PC-3 (cell line): ENCODE measurements at places on chromosomes 12 and 14. TPM values are rescaled to one million over a fixed set of nuclear protein-coding genes. Genes with fewer than 3 reads are reported as not detected.

The ADAMTS20 gene
- 1.0 and 1.6 TPM in 2 replicates for total RNA-seq

The PLBD1 gene
- 0.87 and 1.5 TPM in 2 replicates for total RNA-seq

The VPS33A gene
- total RNA-seq = 22.2 and 40.8 TPM in 2 replicates

DNA sequence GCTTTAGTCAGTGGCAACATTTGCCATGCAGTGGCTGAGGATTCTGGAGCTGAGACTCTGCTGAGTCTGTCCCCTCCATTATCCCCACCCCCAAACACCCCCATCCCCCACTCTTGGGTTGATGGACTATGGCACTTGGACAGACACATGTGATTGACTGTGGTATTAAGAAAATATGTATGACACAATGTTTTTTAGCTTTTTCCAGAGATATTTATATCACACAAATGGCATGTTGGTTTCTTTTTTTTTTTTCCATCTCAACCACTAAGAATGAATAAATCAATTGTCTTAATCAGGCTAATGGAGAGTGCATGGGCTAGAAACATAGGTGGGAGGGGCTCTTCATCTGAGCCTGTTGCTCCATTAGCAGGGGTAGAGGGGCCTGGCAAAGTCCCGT, 30.7 kb upstream of the MAP1LC3B2 start:
- DNase-seq = peak; percentile 35
- peak overlapping the region; percentile 96 for H3K27ac ChIP-seq
- no peaks in the 10 kb centered on the region for H3K27me3 ChIP-seq
- no peaks in the 10 kb centered on the region; the same call in 1 of the 2 replicates for H3K36me3 ChIP-seq
- H3K4me3 ChIP-seq = peak overlapping the region; percentile 34; the same call in 1 of the 2 replicates

- no peaks in the 10 kb centered on the region for H3K36me3 ChIP-seq
- H3K4me3 ChIP-seq = no peak overlapping the region
- H3K4me1 ChIP-seq = no peaks in the 10 kb centered on the region
- no peaks in the 10 kb centered on the region for H3K27me3 ChIP-seq
Measured at GRCh38 chr14:56650979-56651378, 71.4 kb downstream of the TMEM260 start.

DNA sequence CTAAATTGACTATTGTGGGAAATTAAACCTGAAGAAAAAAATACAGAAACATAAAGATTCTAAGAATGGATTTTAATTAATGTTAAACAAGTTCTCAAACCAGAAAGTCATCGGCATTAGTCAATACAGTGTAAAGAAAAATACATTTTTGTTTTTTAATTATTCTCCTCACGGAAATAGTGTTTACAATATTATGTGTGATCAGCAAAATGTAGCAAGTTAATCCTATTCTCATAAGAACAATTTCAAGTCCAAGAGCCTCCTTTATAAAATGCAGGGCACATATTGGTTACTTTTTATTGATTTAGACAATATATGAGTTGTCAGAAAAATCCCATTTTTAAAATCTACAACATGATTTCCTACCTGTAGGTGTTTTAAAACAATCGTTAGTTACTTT, 158.0 kb upstream of the MGAT4C start:
- H3K36me3 ChIP-seq = no peaks in the 10 kb centered on the region
- no peaks in the 10 kb centered on the region for H3K4me1 ChIP-seq
- no peak overlapping the region for H3K27ac ChIP-seq

DNA sequence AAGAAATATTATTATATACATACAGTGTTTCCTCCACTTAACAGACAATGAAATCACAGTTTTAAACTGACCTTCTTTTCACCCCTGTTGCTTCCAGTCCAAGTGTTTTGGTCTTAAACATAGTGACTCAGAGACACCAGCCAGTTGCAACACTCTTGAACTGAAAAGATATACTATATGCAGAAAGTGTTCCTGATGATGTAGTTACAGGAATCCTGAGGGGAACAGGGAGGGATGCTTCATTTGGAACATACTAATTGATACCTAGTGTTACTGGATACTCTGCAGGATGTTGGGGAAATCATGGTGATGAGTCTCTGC, 420.8 kb downstream of the CCDC91 start:
- H3K27ac ChIP-seq = peak overlapping the region; percentile 65
- peak; percentile 91 for DNase-seq
- no peak overlapping the region for H3K4me3 ChIP-seq
- no peaks in the 10 kb centered on the region for H3K36me3 ChIP-seq

DNA sequence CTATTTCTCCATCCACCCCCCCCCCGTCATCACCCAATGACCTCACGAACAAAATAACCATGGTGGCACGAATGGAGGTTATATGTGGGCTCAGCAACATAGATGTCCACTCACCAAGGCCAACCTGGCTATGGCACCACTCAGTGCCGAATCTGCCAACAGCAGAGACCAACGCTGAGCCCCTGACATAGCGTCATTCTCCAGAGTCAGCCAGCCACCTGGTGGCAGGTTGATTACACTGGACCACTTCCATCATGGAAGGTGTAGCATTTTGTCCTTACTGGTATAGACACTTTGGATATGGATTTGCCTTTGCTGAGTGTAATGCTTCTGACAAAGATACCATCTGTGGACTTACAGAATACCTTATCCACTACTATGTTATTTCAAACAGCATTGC, 24.2 kb upstream of the DYRK2 start:
- H3K4me3 ChIP-seq = no peak overlapping the region
- H3K4me1 ChIP-seq = no peaks in the 10 kb centered on the region
- H3K27ac ChIP-seq = no peak overlapping the region
- H3K36me3 ChIP-seq = no peaks in the 10 kb centered on the region
- no peak for DNase-seq
- H3K27me3 ChIP-seq = no peaks in the 10 kb centered on the region

The TAS2R7 gene
- not detected in 2 replicates for total RNA-seq

DNA sequence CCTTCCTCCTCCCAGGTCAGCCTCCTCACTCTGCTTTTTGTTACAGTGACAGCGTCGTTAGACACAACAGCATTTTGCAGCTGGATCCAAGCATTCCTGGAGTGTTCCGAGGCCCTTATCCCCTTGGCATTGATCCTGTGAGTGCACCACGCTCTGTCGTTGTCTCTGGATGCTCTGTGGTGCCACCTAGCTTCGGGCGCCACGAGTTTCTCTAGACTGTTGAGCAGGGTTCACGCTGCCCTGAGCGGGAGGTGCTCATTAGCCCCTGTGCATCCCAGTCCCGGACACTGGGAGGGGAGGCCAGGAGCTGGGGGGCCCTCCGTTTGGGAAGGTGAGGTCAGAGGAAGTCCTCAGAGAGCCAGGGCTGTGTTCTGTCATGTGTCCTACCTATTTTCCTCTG, 17.3 kb upstream of the DNAH10 start:
- no peaks in the 10 kb centered on the region for H3K27me3 ChIP-seq
- H3K36me3 ChIP-seq = peaks cover 22% of the 10 kb centered on the region; the same call in 1 of the 2 replicates
- no peak overlapping the region for H3K27ac ChIP-seq
- DNase-seq = peak; percentile 34
- no peak overlapping the region for H3K4me3 ChIP-seq

DNA sequence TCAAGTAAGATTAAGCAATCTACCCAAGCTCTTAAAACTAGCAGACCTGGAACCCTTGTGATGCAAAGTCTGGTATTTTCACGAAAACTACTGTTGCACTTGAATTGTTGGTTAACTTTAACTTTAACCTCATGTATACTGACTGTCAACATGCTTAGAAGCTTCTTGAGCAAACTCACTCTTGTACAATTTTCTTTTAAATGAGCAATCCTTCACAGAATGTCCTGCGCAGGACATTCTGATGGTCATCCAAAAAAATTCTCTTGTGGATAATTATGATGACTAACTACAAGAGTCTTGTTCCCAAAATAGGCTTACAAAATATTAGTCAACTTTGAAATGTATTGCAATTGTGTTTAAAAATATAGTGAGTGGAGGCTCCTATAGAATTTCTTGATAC, 54.0 kb upstream of the PDE3A start:
- no peak for DNase-seq
- no peaks in the 10 kb centered on the region for H3K27me3 ChIP-seq
- no peak overlapping the region for H3K4me3 ChIP-seq
- H3K27ac ChIP-seq = no peak overlapping the region
- H3K4me1 ChIP-seq = no peaks in the 10 kb centered on the region
- H3K36me3 ChIP-seq = no peaks in the 10 kb centered on the region

GRCh38 chr12:56487448-56488040, 417 bp downstream of the GLS2 start:
- peak; percentile 41 for DNase-seq
- no peaks in the 10 kb centered on the region for H3K27me3 ChIP-seq
- peaks cover 5% of the 10 kb centered on the region; the same call in 1 of the 2 replicates for H3K4me1 ChIP-seq
- no peak overlapping the region for H3K27ac ChIP-seq
- H3K36me3 ChIP-seq = no peaks in the 10 kb centered on the region

The GALNT8 gene
- total RNA-seq = not detected in 2 replicates

DNA sequence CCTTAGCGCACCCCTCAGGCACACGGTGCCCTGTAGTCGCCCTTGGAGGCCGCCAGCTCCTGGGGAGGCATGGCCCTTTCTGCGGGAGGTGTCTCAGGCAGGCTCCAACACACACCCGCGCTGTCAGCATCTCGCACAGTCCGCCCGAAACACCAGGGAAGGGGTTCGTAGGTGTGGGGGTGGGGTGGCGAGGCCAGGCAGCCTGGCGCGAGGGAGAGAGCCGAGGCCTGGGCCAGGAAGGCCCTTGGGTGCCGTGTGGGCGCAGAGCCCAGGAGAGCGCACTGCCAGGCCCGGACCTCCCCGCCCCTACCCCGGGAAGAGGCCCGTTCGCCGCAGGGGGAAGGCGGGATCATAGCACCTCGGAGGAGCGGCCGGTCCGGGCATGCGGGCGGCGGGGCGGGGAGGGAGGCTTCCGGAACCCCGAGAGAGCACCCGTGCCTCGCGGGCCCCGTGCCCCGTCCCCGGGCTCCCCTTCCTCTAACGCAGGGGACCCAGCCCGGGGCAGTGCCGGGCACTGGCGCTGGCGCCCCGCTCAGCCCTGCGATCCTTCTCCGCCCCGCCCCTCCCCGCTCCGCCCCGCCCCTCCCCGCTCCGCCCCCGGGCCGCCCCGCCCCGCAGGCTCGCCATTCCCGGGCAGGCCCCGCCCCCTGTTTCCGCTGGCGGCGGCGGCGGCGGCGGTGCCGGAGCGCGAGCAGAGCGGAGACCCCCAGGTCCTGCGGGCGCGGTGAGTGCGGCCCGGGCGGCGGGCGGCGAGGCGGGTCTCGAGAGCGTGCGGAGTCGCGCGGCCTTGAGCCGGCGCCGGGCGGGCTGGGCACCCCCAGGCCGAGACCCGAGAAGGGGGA, at the start of gene TSPAN9:
Gene TSPAN9, plus strand, starts transcription at position 650 of the 842 bp plus-strand sequence. CDS start 123,815 bp downstream, outside the sequence.
- peak within 1 kb of the TSS; percentile 75 for H3K4me3 ChIP-seq
- no peaks in the 10 kb centered on the region for H3K36me3 ChIP-seq
- H3K4me1 ChIP-seq = peaks cover 9% of the 10 kb centered on the region
- no peaks in the 10 kb centered on the region for H3K27me3 ChIP-seq
- DNase-seq = peak; percentile 52
- H3K27ac ChIP-seq = no peak within 1 kb of the TSS

DNA sequence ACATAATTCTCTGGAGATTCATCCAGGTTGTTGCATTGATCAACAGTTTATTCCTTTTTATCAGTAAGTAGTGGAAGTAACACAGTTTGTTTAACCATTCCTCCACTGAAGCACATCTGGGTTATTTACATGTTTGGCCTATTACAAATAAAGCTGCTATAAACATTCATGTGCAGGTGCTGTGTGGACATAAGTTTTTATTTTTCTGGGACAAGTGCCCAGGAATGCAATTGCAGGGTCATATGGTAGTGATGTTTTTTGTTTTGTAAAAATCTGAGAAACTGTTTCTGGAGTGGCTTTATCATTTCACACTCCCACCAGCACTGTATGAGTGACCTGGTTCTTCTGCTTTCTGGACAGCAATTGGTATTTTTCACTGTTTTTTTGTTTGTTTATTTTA, 505.4 kb downstream of the CCER1 start:
- no peak for DNase-seq
- no peak overlapping the region for H3K27ac ChIP-seq
- H3K4me3 ChIP-seq = no peak overlapping the region

The CLEC4A gene
- total RNA-seq = 0.51 TPM in 1 of 2 replicates, not detected in the other

GRCh38 chr14:34012978-34013720, 62.3 kb upstream of the EGLN3 start:
- no peaks in the 10 kb centered on the region for H3K4me1 ChIP-seq
- no peaks in the 10 kb centered on the region for H3K36me3 ChIP-seq
- peaks cover 43% of the 10 kb centered on the region for H3K27me3 ChIP-seq
- H3K4me3 ChIP-seq = no peak overlapping the region
- DNase-seq = no peak

The CD4 gene
- 0.23 TPM in 1 of 2 replicates, not detected in the other for total RNA-seq

The LRP1-AS gene
- total RNA-seq = not detected in 2 replicates

DNA sequence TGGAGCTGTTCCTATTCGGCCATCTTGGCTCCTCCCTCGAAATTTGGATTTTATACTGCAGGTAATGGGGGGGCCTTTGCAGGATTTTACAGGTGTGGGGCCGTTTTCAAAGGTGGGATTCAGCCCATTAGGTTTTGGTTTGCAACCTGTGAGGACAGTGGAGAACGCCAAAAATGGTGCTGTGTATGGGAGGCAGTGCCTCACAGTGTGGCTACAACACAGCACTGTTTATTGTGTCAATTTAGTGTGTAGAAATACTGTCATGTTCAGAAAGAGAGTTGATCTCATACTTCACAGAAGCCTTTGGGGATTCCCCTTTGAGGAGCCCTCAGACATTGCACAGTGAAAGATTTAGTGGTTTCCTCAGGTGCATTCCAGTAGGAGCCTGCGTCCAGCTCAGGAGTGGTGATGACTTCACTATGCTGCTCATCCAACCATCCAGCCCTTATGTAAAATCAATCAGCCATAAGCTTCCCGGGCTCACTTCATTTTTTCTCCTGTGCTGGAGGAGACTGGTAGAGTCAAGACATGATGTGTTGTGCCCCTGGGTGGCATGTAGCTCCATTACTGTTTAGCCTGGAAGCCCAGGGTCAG, 92.7 kb upstream of the PRMT8 start:
- H3K27me3 ChIP-seq = peaks cover 9% of the 10 kb centered on the region; the same call in 1 of the 2 replicates
- H3K4me3 ChIP-seq = no peak overlapping the region
- DNase-seq = no peak
- H3K4me1 ChIP-seq = no peaks in the 10 kb centered on the region
- H3K27ac ChIP-seq = no peak overlapping the region

The CCDC77 gene
- total RNA-seq = 8.3 and 10.5 TPM in 2 replicates

DNA sequence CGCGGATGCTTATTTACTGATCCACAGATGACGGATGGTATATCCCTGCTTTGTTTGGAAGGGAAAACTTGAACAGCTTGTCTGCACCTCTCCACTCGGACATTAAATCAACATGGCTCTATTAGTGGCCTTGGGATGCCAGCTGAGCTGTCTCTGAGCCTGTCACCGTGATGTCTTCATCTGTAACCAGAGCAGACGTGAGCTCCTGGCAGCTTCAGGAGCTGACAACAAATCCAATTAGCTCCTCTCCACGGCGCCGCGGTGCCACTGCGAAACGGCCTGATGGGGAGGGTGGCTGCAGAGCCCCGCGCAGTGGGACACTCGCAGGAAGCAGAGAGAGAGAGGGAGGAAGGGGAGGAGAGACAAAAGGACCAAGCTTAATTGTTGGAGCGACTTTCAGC, 112.3 kb downstream of the PAPOLA start:
- no peak overlapping the region for H3K27ac ChIP-seq
- no peaks in the 10 kb centered on the region for H3K36me3 ChIP-seq
- peaks cover 84% of the 10 kb centered on the region for H3K27me3 ChIP-seq
- no peak for DNase-seq
- H3K4me1 ChIP-seq = no peaks in the 10 kb centered on the region
- no peak overlapping the region for H3K4me3 ChIP-seq
